ENCODE measurements at places on chromosomes 2 and 18.
A peak's percentile ranks its signal among the peaks of the same experiment; 100 is the strongest.

- no peak for DNase-seq
These were observed 191.7 kb downstream of the CAMKMT start for GRCh38 chr2:44553456-44553855.

- DNase-seq = no peak
These were observed 21.3 kb upstream of the TCF7L1 start for GRCh38 chr2:85111819-85112281.

DNA sequence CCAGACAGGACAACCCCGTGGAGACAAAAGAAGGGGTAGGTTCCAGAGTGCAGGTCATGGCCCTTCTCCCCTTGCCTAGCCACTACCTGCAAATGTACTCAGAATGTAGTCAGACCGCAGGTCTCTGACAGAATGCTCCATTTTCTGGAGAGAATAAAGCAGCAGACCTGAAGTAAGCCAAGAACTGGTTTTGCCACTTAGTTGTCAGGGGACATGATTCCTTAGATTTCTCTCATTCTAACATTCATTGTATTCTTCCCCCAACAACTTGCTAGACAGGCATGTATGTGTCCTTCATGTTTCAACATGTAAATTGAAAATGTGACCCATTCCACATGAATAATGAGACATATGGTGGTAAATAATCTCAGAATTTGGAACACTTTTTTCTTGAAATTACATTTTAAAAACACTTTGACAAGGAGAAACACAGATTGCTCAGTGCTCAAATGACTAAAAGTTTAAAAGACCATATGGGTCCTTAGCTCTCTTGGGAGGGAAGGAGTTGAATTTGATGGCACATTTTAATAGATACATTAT is 142.4 kb downstream of the CCBE1 start:
- DNase-seq = peak; percentile 11

- no peak for DNase-seq
These were observed 29.5 kb upstream of the RBMS1 start for GRCh38 chr2:160522951-160523710.

DNA sequence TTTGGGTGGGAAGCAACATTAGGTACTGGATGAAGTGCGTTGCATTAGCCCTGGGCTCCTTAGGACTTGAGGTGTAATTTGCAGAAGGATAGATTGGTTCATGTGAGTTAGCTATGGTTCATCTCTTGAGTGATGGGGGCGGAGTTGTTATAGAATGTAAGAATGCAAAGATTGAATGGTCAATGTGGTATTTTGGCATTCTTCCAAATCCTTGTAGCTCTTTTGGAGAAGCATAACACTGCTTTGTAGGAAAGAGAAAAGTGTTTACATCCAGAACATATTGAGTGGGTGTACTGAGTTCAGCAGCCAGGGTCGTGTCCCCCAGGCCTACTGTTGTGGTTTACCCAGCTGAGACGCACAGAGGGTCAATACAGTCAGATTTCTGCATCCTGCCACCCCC is 173.5 kb downstream of the FMNL2 start:
- DNase-seq = no peak

GRCh38 chr18:36211612-36212065 is 24.3 kb downstream of the MOCOS start:
- no peak for DNase-seq

GRCh38 chr2:205527801-205528200 is 154.5 kb upstream of the NRP2 start:
- DNase-seq = peak; percentile 19

DNA sequence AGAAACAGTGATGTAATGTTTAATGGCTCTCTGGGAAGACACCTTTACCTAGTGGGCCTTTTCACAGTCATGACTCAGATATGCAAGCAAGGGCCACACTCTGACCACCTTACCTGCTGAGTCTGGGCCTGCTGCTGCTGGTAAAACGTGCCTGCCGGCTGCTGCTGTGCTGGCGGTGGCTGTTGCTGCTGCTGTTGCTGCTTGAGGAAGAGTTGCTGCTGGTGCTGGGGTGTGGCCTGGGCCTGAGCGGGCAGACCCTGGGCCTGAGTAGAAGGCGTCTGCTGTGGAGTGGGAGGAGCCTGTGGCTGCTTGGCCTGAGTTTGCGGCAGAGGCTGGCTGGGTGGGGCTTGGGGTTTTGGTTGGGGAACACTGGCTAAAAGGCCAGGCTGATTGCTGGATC is 81.6 kb upstream of the NFU1 start:
- DNase-seq = no peak

- DNase-seq = no peak
These were observed 42.8 kb upstream of the GALR1 start for GRCh38 chr18:77206676-77207374.
